CD4-positive, alpha-beta T cell treated with Interferon gamma for 1 hour (primary cell): ENCODE measurements at places on chromosomes 5 and 9.
A peak's percentile ranks its signal among the peaks of the same experiment; 100 is the strongest.

DNA sequence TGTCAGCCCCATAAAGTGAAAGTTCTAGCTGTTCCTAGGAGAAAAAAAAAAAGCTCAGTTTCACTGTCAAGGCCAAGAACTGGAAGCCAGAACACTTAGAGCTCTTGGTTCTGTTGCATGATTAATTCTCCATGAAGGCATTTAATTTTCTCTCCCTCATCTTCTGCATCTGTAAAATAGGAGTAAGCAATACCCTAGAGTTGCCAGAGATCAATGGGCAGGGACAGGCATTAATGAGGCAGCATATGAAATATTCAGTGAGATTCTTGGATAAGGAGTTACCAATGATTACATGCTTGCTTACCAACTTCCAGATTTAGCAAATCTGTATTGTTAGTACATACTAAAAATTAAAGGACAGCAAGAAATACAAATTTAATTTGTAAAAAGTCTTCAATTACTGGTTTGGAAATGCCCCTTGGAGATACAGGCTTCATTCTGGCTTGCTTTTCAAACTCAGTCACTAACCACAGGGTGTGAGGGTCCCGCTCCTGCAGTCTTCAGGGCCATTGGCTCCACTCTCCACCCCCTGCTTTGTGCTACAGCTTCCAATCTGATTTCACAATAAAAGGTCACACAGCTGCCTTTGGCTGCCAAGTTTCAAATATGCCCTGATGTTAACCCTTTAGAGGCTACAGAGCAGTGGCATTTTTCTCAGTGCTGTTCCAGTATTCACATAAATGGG lies 624.6 kb downstream of the BNC2 start:
- DNase-seq = no peak

- no peak for DNase-seq
These were observed 72.9 kb downstream of the ZNF618 start for GRCh38 chr9:113948891-113949570.

DNA sequence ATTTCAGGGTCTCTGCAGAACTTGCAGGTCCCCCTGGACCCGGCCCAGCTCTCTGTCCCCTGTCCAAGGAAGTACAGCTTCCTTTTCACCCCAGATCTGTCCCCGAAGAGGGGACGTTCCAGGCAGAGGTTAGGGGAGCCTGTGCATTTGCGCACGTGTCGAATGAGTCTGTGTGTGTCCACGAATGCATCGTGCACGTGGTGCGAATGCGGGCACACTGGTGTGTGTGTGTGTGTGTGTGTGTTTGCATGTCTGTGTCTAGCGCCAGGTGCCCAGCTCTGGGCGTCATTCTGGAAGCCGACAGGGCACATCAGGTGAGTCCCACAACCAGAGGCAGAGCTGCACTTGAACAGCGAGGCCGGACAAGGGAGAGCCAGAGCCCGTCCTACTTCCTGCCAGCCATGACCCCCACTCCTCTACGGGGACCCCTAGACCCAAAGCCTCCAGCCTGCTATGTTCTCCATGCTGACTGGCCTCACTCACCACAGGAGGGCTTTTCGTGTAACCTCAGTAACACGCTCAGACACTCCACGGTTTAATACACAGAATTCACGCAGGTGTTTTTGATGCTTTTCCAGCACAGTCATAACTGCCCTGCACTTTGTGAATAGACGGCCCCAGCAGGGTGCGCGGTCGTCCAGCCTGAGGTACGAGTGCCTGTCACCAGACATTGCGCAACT lies 41.3 kb upstream of the CACNA1B start:
- no peak for DNase-seq

DNA sequence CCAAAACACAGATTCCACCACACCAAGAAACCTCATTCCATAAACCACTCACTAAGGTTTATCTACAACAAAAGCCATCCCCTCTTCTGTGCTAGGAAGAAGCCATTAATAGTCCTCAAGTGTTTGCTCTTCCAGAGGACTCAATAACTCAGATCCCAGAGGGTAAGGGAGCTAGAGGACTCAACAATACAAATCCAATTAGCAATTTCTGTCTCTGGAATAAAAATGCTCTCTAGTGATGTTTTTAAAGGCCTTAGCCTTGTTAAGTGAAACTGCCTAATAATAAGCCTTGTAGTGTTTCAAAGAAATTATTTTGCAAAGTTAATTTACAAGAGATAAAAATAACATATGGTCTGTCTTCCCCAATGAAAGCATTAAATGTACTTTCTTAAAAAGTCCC lies 942.4 kb downstream of the CDH12 start:
- DNase-seq = no peak

GRCh38 chr9:93467062-93467416 lies 13.7 kb upstream of the FAM120AOS start:
- no peak for DNase-seq

GRCh38 chr5:133240425-133241091 lies 188.7 kb downstream of the HSPA4 start:
- DNase-seq = peak; percentile 52
